Activated T-cell treated with anti-CD3 and anti-CD28 coated beads, Interleukin-2, amount 50 U/mL, for 4 hours (primary cell): ENCODE measurements at places on chromosomes 2 and 18.

DNA sequence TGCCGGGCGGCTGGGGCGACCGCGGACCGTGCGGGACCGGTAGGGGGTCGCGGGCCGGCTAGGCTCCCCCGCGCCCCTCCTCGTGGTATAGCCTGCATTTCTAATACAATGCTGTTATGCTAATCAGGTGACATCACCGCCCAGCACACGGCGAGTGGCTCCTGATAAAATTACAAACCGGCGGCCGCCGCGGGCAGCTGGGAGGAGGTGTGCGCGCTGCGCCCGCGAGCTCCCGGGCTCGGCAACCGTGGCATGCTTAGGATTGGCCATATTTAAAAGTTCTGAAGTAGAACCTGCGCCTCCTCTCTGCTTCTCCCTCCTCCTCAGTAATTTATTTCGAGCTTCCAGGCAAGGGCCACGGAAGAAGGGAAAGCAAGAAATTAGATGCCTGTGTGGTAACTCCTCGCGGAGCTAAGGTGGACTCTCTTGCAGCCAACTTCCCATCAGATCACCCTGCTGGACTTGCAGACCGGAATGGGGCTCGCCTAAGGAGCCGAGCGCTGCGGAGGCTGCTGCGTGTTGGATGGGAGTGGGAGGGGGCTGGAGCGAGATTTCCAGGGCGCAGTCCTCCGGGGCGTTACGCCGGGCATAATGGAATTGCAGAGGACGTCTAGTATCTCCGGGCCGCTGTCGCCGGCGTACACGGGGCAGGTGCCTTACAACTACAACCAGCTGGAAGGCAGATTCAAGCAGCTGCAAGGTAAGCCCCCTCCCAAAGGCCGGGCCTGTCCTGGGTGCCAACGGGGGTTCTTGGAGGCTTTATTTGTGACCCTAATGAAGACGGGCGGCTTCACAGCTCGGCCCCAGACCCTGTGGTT lies 102.3 kb downstream of the SPTBN1 start:
- peak; percentile 57 for DNase-seq

DNA sequence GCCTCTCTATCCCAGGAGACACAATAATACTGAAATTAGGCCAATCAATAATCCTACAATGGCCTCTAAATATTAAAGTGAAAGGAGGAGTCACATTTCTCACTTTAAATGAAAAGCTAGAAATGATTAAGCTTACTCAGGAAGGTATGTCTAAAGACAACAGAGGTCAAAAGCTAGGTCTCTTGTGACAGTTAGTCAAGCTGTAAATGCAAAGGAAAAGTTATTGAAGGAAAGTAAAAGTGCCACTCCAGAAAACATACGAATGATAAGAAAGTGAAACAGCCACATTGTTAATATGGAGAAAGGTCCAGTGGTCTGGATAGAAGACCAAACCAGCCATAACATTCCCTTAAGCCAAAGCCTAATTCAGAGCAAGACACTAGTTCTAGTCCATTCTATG lies 9.5 kb downstream of the SESTD1 start:
- no peak for DNase-seq

DNA sequence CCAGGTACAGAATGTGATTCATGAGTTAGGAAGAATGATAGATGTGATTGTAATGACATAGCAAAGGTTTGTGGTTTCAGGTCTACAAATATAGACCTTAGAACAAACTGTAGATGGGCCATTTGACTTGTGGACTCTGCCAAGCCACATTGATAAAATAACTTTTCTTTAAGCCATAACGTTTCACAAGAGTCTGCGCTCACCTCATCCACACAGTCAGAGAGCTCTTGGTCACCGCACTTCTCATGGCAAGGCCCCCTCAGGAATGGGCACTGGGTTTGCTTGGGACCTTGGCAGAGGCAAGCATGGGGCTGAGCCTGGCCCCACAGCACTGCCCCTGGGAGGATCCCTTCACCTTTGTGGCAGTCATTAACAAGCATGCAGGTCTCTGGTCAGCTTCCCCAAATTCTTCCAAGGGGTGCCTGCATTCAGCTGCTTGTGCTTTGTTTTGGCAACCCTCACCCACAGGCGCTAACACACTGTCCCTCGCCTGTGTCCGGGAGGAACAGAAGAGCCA lies 14.0 kb downstream of the ARMC9 start:
- DNase-seq, result no peak

DNA sequence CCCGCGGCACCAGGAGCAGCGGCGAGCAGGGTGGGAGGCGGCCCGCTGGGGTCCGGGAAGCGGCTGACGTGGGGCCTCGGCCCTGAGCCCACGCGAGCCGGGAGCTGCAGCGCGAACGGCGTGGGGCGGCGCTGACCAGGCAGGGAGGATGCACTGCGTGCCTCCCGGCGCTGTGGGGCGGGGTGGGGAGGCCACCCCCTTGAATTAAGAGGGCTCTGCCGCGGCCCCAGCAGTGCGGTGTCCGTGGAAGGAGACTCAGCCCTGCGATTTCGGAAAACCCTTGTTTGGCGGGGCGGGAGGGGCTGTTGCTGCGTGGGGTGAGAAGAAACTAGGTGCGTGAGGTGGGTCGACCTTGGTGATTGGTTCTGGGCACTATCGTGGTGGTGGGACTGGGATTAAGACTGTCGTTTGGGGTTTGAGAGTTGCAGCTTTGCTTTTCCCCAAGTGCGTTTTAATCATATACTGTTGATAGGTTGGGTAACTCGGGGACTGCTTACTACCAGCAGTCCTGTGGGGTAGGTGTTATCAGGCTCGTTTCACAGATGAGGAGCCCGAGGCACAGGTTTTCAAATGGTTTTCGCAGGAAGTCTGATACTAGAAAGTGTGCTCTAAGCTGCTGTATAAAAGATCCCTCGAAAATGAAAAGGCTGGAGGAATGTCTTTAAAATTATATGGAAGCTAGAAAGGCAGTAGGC lies 722 bp downstream of the ACSL3 start:
- peak; percentile 9 for DNase-seq
